ENCODE measurements at places on chromosomes 5 and 9.

GRCh38 chr5:158840193-158840592, 259.5 kb downstream of the EBF1 start:
- DNase-seq, result peak; percentile 62

DNA sequence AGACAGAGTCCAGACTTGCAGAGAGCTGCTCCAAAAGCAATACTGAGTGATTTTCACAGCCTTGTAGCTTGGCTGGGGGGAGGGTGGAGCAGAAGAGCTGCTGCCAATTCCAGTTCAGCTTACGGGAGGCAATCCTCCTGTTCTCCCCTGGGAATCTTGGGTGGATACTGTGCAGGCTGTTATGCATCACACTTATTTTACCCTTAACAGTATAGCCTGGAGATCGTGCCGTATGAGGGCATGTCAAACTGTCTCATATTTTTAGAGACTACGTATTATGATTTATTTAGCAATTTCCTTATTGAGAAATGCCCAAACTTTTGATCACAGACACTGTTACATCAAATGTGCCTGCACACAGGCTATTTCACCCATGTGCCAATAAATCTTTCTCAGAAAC, 85.2 kb downstream of the BASP1 start:
- peak; percentile 33 for DNase-seq

- peak; percentile 7 for DNase-seq
Observed at GRCh38 chr9:134004131-134004873, 12.2 kb upstream of the VAV2 start.

- peak; percentile 53 for DNase-seq
Observed at GRCh38 chr9:87564111-87564510, 66.4 kb downstream of the DAPK1 start.

- DNase-seq, result no peak
Observed at GRCh38 chr9:70529833-70530232, 115.4 kb upstream of the KLF9 start.

DNA sequence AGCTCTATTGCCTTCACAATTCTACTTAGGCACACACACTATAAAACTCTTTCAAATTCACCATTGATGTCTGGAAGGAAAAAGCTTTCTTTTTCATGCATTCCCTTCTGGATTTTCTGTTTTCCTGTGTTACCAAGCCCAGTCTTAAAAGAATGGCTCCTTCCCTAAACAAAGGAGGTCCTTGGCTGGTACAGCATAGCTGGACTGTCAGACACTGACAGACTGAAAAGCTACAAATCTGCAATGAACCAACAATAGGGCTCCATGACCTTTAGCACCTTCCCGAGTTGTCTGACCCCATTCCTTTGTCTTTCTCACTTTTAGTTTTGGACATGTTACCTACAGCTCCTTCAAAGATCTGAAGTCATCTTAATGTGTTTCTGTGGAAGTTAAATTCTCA, 382.5 kb downstream of the TMEM161B start:
- DNase-seq, result no peak

- no peak for DNase-seq
Observed at GRCh38 chr9:133919253-133920115, 72.6 kb downstream of the VAV2 start.

DNA sequence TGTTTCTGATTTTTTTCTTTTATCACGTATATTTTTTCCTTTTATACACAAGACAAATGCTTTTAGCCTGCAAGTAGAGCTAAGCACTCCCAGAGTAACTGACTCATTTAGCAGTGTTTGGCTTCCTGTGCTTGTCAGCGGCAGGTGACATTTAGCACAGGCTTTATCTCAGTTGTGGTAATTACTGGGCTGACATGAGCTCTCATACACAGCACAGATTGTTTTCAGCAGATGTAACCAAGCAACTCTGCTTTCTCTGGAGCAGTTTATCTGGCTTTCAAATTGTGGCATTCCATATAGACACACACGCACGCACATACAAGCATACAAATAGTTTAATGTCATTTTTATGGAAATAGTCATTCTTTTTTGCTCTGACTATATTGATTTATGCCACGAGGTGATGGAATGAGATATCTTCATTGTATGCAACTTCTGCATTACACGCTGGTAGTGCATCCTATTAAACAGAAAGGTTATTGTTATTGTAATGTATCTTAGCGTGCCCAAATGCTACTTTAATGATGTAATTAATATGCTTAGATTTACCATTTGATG, 379.0 kb upstream of the GRAMD2B start:
- DNase-seq, result peak; percentile 28

DNA sequence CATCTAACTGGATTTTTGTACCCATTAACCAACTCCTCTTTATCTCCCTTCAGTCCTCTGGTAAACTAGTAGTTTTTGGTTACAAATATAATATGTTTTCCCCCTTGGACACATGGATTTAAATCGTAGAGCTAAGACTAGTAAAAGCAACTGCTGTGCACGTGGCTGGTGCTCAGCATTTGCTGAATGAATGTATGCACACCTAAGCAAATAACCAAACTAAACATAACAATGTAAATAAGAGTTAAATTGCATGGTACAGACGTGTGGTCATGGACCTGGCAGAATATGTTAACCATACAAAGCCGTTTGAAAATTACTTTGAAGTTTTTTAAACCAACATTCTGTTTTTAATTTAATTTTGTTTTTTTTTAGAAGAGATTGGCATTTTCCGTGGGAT, 65.2 kb upstream of the FYB1 start:
- no peak for DNase-seq

DNA sequence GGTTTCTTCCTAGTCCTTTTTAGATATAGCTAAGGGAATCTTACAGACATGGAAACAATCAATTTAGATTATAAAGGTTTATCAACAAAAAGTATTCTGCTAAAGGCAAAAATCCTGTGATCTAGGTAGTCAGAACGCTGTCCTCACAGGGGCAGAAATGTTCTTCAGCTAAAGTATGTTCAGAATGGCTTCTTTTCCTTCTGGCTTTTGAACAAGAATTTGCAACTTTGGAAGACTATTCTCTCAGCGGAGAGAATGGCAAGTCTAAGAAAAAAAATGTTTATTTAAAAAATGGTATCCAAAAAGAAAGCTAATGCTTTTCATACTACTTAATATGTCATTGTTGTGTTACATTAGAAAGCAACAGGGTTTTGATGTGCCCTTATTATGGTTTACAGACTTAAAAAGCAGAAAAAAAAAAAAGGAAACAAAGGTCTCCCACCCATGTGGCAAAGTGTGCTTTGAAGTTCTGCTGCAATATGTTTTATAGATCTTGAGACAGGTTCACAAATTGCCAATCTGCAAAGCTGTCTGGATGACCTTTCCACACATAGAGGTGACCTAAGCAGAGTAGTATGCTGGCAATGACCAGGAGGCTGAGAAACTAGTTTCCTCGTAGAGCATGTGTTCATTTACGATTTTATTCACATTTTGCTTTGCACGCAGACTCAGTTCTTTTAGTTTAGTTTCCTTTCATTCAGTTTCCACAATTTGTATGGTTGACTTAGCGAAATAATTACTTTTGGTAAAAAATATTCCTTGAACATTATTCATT, 45.1 kb upstream of the PJA2 start:
- peak; percentile 61 for DNase-seq

DNA sequence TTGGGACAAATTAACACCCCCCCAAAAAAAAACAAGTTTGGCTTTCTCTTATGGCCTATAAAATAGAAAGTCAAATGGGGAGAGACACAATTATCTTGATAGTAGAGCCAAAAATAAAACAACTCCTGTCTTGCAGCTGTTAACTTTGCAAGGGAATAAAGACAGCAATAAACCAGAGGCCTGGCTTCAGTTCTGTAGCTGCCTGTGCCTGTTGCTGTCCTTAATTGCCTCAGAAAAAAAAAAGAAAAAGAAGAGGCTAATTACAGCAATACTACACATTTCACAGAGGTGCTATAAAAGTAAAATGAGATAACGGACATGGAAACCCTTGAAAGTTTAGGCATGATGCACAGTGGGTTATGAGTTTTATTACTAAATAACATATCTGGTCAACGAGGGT, 170.7 kb upstream of the IRX1 start:
- no peak for DNase-seq

DNA sequence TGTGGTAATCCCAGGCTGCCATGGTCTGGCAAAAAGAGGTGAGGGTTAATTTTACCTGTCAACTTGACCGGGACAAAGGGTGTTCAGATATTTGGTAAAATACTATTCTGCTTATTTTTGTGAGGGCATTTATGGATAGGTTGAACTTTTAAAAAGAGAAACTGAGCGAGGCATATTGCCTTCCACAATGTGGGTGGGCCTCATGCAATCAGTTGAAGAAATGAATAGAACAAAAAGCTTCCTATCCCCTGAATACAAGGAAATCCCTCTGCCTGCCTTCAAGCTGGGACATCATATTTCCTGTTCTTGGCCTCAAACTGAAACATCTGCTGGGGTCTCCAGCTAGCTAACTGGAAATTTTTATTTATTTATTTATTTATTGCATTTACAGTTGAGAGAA, 734.7 kb downstream of the IRX1 start:
- no peak for DNase-seq

DNA sequence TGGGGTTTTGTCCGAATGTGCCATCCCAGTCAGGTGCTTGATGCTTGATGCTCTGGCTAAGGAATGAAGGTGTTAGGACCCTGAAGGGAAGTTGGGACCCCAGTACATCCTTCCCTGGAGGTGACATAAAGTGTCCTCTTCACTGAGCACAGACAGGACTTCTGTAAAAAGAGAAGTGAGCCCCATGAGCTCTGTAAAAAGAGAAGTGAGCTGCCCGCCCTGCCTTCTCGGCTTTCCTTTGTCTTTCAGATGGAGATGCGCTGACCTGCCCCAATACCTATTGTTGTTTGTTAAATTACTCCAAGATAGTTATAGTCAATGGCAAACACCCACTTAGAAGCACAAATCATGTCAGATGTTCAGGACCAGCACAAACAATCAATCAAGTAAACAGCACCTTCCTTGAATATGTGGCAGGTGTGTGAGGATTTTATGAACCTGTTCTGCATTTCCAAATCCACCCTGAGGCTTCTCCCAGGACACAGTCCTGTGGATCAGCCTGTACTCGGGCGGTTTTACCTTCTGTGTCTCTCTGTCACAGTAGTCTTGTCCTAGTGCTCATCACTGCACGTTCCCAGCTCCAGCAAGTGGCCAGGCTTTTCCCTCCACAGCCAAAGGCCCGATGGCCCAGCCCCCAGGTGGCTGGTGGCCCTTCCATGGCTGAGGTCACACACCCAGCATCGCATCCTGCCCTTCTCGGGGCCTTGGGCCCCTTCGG, 191.4 kb downstream of the MTRR start:
- DNase-seq, result no peak

- no peak for DNase-seq
Observed at GRCh38 chr5:163867738-163868137, 362.3 kb downstream of the MAT2B start.

GRCh38 chr9:130732793-130733221, 39.2 kb downstream of the EXOSC2 start:
- no peak for DNase-seq

GRCh38 chr5:133889271-133889905, 79.0 kb downstream of the C5orf15 start:
- no peak for DNase-seq

DNA sequence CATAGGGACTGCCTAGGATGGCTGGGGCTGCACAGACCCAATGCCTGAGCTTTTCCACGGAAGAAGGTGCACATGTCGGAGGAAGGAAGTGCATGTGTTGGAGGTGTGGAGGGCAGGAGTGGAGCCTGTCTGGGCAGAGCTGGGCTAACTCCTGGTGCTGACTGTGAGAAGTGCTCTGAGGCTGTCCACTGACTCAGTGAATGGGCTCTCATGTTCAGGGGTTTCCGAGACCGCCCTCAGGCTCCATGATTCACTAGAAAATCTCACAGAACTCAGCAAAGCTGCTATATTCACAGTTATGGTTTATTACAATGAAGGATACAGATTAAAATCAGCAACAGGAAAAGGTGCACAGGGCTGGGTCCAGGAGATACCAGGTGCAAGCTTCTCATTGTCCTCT, 37.2 kb downstream of the NTNG2 start:
- no peak for DNase-seq

- no peak for DNase-seq
Observed at GRCh38 chr5:58595952-58596351, 13.1 kb downstream of the RAB3C start.

GRCh38 chr9:94014066-94014654, 59.0 kb upstream of the BARX1 start:
- DNase-seq, result peak; percentile 57

DNA sequence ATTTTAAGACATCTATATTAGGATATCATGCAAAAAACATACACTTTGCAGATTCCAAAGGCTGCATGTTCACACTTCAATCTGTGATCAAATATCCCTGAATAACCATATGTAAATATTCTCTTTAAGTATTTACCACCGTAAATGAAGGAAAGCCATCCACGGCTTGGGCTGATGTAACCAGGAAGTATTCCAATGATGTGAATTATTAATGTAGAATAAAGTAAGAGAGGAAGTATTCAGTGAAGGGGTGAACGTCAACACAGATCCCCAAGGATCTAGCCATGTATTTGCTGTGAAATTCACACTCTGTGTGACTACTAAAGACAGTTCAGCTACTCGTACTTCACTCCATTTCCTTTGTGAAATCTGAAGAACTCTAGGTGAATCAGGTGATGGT, 75.2 kb downstream of the CDH6 start:
- no peak for DNase-seq

DNA sequence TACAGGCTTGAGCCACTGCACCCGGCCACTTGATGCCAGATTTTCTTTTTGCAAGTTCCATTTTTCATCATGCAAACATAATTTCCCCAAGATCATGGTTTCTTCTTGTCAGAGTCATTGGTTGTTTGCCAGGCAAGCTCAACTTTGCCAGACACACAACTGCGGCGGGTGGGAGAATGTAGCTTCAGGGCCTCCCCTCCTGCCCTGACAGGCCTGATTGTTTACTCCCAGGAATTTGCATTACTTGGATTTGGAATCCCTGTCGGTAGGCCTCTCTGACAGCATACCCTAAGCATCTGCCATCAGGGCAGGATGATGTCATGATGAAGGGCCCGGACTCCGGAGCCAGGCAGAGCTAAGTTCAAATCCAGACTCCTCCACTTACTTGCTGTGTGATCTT, 15.1 kb downstream of the RPS14 start:
- DNase-seq, result peak; percentile 76

DNA sequence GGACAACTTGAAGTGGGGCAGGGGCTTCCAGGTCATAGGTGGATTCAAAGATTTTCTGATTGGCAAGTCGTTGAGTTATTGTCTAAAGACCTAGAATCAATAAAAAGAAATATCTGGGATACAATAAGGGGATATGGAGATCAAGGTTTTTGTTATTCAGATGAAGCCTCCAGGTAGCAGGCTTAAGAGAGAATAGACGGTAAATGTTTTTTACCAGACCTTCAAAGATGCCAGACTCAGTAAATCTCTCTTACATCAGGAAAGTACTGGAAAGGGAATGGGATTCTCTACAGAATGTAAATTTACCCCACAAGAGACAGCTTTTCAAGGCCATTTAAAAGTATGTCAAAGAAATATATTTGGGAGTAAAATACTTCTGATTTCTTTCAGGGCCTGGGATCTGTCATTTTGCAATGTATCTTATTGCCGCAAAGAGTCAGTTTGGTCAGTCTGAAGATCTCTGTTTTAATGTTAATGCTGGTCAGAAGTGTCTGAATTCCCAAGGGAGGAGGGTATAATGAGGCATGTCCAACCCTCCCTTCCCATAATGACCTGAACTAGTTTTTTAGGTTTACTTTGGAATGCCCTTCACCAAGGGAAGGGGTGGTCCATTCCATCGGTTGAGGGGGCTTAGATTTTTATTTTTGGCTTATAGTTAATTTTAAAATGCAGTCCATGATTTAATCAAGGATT, 13.6 kb upstream of the LYSMD3 start:
- no peak for DNase-seq
